ENCODE measurements at places on chromosomes 6 and 20.
A peak's percentile ranks its signal among the peaks of the same experiment; 100 is the strongest.

DNA sequence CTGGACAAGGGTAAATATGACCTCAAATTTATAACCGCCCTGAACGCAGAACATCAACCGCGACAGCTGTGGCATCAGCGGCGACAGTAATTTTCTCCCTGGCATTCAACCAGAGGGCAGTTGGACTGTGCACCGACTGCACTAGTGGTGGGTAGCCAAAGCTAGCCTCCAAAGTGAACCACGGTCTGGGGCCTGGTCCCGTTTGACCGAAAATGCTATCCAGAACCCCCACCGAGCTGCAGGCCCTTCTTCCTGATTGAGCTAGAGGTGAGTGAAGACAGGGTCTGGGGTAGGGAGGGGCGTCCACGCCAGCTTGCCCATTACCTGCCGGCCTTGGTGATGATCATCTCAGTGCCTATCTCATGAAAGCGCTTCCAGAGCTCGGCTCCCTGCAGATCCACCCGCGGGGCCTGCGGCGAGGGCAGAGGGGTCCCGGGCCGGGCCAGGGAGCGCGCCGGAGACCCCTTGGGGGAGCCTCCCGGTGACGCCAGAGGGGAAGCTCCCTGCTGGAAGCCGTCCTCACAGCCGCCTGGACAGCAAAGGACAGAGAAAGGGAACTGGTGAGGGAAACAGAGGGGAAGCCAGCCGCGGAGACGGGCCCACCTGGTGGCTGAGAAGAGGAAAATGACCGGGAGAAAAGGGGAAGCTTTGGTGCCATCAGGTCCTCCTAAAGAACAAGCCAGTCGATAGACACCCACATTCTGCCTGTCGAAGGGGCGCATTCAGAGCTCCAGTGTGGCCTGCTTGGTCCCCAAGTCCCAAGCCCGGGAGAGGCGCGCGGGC, 2.0 kb downstream of the TBX18 start:
- DNase-seq = no peak

- no peak for DNase-seq
These were observed 11.6 kb downstream of the NOTCH4 start for GRCh38 chr6:32212076-32212760.

GRCh38 chr6:64777941-64778785, 928.9 kb downstream of the EYS start:
- DNase-seq = no peak

GRCh38 chr20:460707-461106, 1.6 kb downstream of the TBC1D20 start:
- DNase-seq = no peak

DNA sequence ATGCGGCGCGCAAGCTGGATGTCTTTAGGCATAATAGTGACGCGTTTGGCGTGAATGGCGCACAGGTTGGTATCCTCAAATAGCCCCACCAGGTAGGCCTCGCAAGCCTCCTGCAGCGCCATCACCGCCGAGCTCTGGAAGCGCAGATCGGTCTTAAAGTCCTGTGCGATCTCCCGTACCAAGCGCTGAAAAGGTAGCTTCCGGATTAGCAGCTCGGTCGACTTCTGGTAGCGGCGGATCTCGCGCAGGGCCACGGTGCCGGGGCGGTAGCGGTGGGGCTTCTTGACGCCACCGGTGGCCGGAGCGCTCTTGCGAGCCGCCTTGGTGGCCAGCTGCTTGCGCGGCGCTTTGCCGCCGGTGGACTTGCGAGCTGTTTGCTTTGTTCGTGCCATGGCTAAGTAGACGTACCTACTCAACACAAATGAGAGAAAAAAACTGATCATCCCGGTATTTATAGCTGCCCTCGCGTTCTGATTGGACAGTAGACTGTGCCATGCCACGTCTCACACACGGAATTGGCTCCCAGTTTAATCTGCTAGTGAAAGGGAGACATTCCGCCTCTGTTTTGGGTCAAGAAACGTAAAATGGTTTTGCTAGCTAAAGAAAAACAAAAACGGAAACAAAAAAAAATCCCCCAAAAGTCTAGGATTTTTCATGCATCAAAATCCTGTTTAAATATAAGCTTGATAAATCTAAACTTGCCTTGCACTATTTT, 40.1 kb downstream of the OR2B2 start:
- peak; percentile 85 for DNase-seq

DNA sequence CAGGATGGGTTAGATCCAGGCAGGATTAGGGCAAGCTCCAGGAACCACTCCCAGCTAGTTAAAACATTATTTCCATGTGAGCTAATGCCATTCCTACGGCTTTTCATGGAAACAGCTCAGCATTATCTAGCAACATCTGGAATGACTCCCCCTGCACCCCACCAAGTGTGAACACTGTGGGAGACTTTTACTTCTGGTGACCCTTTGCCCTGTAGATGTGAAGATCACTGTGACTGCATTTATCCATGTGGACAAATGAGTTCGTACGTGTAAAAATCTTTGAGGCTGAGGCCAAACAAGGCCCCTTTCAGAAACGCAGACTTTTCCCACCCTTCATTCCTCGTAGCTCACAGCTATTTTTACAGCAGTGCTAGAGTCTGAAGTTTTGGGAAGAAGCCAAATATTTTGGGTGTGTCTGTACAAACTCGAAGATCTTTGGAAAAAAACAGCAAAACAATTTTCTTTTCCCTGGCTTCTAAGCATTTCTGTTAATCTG, 221.8 kb upstream of the SOX4 start:
- DNase-seq = no peak

- no peak for DNase-seq
These were observed 14.7 kb upstream of the IPCEF1 start for GRCh38 chr6:154371281-154371680.

GRCh38 chr20:51067792-51068191, 44.9 kb upstream of the KCNG1 start:
- no peak for DNase-seq

DNA sequence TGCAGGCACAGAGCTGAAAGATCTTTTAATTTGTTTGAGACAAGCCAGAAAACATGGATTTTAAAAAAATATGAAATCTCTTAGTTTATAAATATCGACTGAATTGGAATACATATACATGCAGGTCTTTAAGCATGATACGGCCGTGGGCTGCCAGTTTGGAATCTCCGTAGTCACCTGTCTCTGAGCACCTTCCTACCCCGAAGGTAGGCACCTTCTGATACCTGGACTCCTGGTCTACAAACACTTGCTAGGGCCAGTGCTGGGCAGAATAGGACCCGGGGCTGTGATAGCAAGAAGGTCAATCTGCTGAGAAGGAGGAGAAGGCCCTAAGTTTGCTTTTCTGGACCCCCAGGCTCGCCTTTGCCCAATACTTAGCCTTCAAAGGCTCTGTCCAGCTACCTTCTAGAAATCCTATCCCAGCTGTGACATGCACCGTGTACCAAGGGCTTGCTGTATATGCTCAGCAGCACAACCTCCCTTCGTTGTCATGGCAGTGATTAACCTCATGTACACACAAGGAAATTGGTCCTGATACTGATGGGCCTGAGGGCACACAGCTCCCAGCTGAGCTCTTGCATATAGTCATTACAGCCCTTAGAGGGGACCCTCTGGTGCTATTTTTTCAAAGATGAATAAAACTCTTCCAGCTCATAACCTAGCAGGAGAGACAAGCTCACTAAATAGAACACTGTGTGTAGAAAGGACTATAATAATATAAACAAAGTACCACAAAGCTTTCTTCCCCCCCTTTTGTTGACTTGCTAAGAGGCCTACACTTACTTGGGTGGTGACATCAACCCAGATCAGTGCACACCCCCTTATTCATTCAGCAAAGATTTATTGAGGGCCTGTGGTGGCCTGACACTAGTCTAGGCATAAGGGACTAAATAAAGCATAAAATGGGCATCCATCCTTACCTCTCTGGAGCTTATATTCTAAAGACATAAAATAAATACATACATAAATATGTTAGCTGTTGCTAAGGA, 17.7 kb downstream of the SNPH start:
- no peak for DNase-seq
